H4 (cell line): ENCODE measurements at places on chromosomes 12 and 14.

DNA sequence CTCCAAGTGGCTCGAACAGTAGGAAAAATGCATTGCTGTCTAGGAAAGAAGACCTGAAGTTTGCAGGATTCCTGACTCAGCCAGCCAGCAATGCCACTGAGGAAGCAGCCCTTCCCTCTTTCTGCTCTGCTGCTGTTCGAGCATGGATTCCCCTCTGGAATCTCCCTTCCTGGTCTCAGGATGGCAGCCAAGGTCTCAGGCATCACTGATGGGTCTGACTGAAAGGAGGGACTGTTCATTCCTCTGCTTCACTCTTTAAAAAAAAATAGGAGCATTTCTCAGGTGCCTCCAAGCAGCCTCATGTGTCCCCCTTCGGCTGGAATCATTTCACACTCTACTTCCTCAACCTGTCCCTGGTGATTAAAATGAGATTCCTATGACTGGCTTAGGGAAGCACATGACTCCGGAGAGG lies 62.4 kb downstream of the SLC15A4 start:
- DNase-seq: no peak

GRCh38 chr12:32533971-32534590 lies 134.7 kb downstream of the FGD4 start:
- peak; percentile 78 for DNase-seq

GRCh38 chr12:4243091-4243490 lies 30.5 kb upstream of the CCND2 start:
- no peak for DNase-seq

GRCh38 chr12:110737532-110737931 lies 5.2 kb downstream of the PPP1CC start:
- DNase-seq: no peak

- DNase-seq: peak; percentile 46
Measured at GRCh38 chr12:59396519-59396918, 199.3 kb upstream of the SLC16A7 start.
